Uterus (tissue), 4 donors: ENCODE measurements at places on chromosomes 12 and 14. TPM values are rescaled to one million over a fixed set of nuclear protein-coding genes. Genes with fewer than 3 reads are reported as not detected.

Gene ACOT6
- total RNA-seq, result not detected

GRCh38 chr12:94819011-94819410, 168.7 kb upstream of the TMCC3 start:
- no peak for DNase-seq
- H3K27ac ChIP-seq, result no peak overlapping the region
- H3K4me3 ChIP-seq, result no peak overlapping the region
- no peaks in the 10 kb centered on the region for H3K36me3 ChIP-seq
- no peaks in the 10 kb centered on the region for H3K27me3 ChIP-seq
- H3K4me1 ChIP-seq, result no peaks in the 10 kb centered on the region

DNA sequence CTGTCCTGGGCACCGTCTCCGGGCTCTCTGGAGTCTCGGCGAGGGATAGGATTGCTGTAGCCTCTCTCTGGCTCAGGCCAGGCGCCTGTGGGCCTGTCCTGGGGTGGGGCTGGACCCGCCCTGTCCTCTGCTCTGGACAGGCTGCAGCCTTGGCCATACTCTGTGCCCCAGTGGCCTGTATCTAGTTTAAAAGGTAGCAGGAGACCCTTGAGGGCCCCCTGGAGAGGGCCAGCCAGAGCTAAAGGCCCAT, 1.8 kb downstream of the KIF26A start:
- H3K4me3 ChIP-seq, result no peak overlapping the region
- H3K36me3 ChIP-seq, result no peaks in the 10 kb centered on the region
- no peak for DNase-seq
- no peak overlapping the region for H3K27ac ChIP-seq
- H3K27me3 ChIP-seq, result no peaks in the 10 kb centered on the region
- H3K4me1 ChIP-seq, result peaks cover 24% of the 10 kb centered on the region

Gene SYCP3
- total RNA-seq, result not detected

DNA sequence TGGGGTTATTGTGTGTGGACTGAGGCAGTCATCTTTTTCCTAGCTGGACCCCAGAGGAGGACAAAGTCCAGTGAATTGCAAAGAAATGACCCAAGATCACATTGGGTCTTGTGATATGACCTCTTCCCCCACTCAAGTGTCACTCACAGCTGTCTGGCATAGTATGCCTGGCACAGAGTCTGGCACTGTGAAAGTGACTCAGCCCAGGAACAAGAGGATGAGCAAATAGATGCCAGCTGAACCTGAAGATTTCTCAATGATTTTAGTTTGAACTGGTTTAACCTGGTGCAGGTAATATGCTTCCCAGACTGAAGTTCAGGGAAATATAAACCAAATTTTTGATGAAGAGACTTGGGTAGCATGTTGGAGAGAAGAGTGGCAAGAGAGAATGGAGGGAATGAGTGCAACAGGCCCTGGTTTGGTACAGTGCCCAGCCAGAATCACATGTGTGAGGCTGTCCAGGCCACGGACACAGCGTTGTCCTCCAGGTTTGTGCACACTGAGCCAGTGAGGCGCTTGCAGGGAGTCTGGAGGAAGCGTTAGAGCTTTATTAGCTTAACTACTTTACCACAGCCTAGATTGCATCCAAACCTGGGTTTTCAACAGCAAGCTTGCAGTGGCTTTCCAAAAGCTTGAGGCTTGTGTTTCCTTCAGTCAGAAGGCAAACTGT, 332.9 kb downstream of the NUAK1 start:
- H3K36me3 ChIP-seq, result no peaks in the 10 kb centered on the region
- H3K27me3 ChIP-seq, result no peaks in the 10 kb centered on the region
- no peak for DNase-seq
- H3K4me3 ChIP-seq, result no peak overlapping the region

- H3K4me3 ChIP-seq, result no peak overlapping the region
- H3K27ac ChIP-seq, result no peak overlapping the region
- H3K27me3 ChIP-seq, result no peaks in the 10 kb centered on the region
These were observed 61.5 kb downstream of the KCNMB4 start for GRCh38 chr12:70427611-70428010.

GRCh38 chr14:74682169-74682952, 30.5 kb downstream of the AREL1 start:
- no peak overlapping the region for H3K27ac ChIP-seq
- no peaks in the 10 kb centered on the region for H3K36me3 ChIP-seq
- DNase-seq, result no peak
- H3K4me3 ChIP-seq, result no peak overlapping the region
